ENCODE measurements at places on chromosomes 3 and 15. TPM values are rescaled to one million over a fixed set of nuclear protein-coding genes. Genes with fewer than 3 reads are reported as not detected.

DLL4 gene
- total RNA-seq: 0.08 TPM

SAMMSON gene
- total RNA-seq: not detected

CHRM5 gene
- total RNA-seq: not detected

ASB14 gene
- total RNA-seq: not detected

RLBP1 gene
- not detected for total RNA-seq

C3orf20 gene
- not detected for total RNA-seq

EMC7 gene
- total RNA-seq: 46.2 TPM

PODXL2 gene
- 2.4 TPM for total RNA-seq

GHSR gene
- not detected for total RNA-seq

PSMD2 gene
- total RNA-seq: 672 TPM

NEK4 gene
- 11.9 TPM for total RNA-seq

GOLGA8N gene
- total RNA-seq: 0.49 TPM

AADACL2 gene
- not detected for total RNA-seq

TM6SF1 gene
- 0.15 TPM for total RNA-seq

HDC gene
- not detected for total RNA-seq

GOLGA8T gene
- total RNA-seq: not detected

SV2B gene
- under 0.01 TPM for total RNA-seq

ACAD9 gene
- total RNA-seq: 39.4 TPM

EPHB3 gene
- 6.7 TPM for total RNA-seq

PLA2G4B gene
- total RNA-seq: 1.7 TPM

PPCDC gene
- 30.1 TPM for total RNA-seq

PTH1R gene
- not detected for total RNA-seq

LPCAT4 gene
- 32.5 TPM for total RNA-seq

THRB gene
- total RNA-seq: 0.84 TPM

GPR62 gene
- total RNA-seq: not detected

IGSF10 gene
- not detected for total RNA-seq

HYKK gene
- 4.1 TPM for total RNA-seq

KBTBD13 gene
- total RNA-seq: not detected

SPATA12 gene
- total RNA-seq: not detected

SCAANT1 gene
- not detected for total RNA-seq

SLC51A gene
- total RNA-seq: not detected

NLGN1 gene
- total RNA-seq: not detected

SLC6A20 gene
- not detected for total RNA-seq

GPR149 gene
- total RNA-seq: not detected
